ENCODE measurements at places on chromosomes 1 and 21.

DNA sequence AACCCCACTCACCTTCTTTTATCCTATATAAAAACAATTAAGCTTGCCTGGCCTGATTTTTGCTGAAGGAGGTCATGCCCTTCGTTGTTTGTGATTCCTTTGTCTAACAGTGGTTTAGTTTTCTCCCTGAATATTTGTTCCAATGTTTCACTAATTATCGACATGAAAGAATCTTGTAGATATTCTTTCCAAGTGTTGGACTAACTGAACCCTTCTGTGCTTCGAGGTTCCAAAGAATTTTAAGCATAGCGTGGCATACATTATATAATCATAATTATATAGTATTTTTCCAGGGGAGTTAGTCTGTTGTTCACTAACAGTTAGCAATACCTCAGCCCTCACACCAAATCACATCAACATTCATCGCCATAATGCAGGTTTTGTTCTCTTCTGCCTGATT lies 418.9 kb upstream of the ADGRL2 start:
- no peak for DNase-seq

GRCh38 chr1:184465489-184466146 lies 78.8 kb downstream of the C1orf21 start:
- DNase-seq = no peak

- DNase-seq = no peak
Measured at GRCh38 chr1:86470859-86471258, 2.1 kb downstream of the CLCA1 start.

DNA sequence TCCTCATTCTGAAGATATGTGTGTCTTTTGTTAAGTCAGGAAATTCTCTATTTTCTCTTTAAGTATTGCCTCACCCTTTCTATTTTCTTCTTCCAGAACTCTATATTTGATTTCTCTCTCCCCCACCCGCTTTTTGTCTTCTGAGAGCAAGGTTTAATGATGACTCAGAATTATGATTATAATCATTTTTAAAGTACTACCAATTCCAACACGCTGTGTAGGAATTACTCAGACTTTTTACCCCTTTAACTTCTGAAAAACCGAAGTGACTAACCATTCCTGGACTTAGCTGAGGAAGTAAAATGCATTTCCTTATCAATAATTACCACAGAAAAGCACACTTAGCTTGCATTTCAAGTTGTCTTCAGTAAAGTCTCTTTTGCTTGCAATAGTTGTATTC lies 20.8 kb upstream of the SCYL3 start:
- no peak for DNase-seq

- no peak for DNase-seq
Measured at GRCh38 chr1:27567971-27568299, 36.0 kb downstream of the AHDC1 start.

DNA sequence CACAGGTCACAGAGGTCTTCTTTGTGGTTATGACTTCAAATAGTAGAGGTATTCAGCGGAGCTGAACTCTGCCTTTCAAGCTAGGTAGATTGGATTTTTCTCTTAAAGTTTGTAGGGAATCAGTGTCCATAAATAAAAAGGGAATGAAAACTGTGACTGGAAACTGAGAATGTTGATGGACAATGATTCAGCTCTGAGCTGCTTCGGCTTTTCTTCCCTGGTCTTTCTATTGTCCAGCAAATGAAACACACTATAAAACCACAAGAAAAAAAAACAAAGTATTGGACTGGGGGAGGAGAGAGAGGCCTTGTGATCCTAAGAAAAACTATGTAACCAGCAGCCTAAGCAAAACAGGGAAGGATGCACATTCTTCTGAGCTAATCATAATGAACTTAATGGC lies 11.1 kb downstream of the TNNI3K start:
- no peak for DNase-seq

GRCh38 chr1:221708987-221709386 lies 32.9 kb downstream of the DUSP10 start:
- DNase-seq = peak; percentile 49

- DNase-seq = no peak
Measured at GRCh38 chr1:8800416-8800815, 17.0 kb downstream of the RERE start.

- no peak for DNase-seq
Measured at GRCh38 chr21:45494851-45495680, 47.2 kb downstream of the SLC19A1 start.

DNA sequence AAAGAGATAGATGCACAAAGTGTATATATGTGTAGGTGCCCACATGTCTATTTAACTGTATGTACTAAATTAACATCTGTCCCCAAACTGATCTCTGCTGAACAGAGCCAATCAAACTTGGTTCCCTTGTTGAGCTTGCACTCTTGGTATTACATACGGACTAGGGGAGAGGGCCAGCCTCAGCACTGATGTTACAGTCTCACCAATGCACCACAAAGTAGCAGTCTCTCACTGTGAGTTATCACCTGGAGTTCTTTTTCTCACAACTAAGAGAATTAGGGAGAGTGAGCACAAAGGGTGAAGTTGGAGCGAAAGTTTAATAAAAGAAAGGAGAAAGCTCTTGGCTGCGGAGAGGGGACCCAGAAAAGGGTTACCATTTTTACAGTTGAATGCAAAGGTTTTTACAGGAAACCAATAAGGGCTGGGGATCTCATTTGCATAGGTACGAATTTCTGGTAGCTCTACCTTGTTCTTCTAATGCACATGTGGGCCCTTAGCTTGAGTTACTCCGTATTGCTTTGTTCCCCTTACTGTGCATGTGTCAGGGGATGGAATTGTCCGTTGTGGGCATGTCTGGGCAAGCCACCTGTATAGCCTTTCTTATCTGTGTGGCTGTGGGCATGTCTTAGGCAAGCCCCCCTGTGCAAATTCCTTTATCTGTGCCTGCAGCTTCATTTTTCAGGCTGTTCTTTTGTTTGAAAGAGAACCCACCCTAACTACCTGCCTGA lies 13.3 kb upstream of the CHI3L2 start:
- no peak for DNase-seq

DNA sequence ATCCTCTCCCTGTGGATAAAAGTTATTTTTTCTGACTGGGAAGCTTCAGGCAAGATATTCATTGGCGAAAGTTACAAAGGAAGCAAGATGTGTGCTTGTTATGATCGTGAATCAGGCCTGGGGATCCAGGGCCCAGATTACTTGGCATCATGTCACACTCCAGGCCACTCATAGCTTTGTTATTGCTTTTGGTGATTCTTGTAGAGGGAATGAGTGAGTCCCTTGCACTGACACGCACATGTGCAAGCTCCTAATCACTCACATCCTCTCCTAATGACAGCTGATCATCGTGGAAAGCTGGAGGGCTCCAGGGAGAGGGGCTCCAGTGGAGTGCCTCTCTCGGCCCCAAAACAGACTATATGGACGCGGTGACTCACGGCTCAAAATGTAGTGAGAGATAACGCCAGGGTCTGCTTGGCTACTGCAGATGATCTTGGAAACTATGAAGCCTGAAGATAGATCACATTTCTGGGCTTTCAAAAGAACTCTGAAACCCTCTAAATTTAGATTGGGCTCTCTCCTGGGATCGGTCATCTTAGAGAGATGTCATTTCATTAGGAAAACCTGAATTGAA lies 481.1 kb upstream of the USP24 start:
- no peak for DNase-seq

GRCh38 chr1:20593756-20594155 lies 4.9 kb downstream of the CDA start:
- DNase-seq = no peak

DNA sequence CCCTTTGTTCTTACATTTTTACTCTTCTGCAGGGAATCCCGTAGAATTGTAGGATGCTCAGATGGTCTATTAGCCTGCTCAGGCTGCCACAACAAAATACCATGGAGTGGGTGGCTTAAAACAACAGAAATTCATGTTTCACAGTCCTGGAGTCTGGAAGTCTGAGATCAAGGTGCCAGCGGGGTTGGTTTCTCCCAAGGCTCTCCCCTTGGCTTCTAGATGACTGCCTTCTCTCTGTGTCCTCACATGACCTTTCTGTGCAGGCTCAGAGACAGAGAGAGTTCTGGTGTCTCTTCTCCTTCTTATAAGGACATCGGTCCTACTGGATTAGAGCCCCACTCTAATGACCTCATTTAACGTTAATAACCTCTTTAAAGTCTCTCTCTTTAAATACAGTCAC lies 41.7 kb downstream of the HUNK start:
- no peak for DNase-seq

GRCh38 chr1:206779638-206780037 lies 7.3 kb upstream of the IL10 start:
- DNase-seq = no peak

DNA sequence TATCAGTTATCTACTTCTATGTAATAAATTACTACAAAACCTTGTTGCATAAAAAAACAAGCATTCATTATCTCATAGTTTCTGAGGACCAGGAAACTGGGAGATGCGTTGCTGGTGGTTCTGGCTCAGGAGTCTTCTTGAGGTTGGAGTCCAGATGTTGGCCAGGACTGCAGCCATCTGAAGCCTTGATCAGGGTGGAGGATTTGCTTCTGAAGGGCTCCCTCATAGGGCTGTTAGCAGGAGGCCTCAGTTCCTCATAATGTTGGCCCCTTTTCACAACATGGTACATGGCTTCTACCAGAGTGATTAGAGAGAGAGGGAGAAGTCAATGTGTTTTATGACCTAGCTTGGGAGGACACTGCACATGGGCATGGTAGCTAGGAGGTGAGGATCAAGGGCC lies 137.4 kb downstream of the CNIH3 start:
- no peak for DNase-seq

- no peak for DNase-seq
Measured at GRCh38 chr1:163813251-163813650, 491.5 kb downstream of the NUF2 start.

GRCh38 chr1:32353886-32354570 lies 8.3 kb downstream of the FAM229A start:
- no peak for DNase-seq

GRCh38 chr1:244269169-244269568 lies 182.5 kb downstream of the ADSS2 start:
- DNase-seq = no peak

DNA sequence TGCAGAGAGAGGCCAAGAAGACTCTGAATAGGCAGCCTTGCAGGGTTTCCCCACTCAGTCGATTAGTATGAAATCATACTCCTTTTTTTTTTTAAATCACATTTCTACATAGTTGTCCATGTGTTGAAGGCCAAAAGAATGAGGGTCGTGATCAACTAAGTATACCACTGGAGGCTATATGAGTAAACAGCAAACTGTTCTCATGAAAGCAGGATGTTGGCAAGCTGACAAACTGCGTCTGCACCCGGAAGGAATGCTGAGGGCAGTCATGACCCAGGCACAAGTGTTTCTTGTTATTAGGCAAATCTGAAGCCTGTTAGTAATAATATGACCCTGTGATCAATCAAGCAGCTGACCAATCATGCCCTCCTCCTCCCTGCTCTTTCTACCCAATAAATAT lies 213.2 kb downstream of the USH2A start:
- no peak for DNase-seq

GRCh38 chr1:173212952-173213491 lies 5.9 kb upstream of the TNFSF4 start:
- no peak for DNase-seq

DNA sequence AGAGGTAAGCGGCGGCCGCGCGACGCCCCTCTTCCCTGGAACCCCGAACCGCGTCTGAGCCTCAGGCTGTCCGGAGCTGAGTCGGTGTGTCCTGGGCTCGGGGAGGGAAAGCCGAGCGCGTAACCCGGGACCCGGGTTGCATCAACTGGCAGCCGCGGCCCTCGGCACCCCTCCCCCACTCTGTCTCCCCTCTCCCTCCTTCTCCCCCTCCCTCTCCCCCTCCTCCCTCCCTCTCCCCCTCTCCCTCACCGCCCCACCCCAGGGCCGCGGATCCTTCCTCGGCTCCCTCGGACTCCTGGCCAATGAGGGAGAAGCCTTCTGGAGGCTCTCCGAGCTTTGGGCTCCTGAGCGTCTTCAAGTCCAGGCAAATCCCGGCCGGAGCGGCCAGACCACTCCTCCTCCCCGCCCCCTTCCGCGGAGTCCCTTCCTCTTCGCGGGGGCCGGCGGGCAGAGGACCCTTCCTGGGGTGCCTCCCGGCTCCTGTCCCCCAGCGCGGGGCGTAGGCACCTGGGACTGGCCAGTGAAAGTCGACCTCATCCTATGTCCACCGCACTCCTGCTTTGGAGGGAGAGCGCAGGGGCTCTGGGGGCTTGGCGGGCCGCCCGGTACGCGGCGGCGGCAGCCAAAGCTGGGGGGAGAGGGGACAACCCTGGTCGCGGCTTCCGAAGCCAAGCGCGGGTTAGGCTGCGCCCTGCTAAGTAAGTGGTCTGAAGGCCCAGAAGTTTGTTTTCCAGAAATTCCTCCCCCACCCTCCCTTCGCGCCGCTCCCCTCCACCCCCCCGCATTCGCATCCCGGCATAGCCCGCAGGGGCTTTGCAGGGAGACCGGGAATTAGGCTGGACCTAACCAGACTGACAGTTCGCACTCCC lies 850 bp downstream of the SESN2 start:
- DNase-seq = peak; percentile 82

DNA sequence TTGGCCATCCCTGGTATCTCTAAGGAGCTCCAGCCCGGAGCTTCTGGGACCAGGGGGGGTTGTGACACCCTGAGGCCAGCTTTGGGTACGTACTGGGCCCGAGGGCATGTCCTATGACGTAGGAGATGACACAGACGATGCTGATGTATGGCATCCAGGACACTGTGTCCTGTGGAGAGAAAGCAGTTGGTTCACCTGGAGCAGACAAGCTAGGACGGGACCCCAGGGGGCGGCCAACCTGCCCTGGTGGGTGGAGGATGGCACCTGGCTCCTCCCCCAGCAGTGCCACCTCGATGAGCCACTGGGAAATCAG lies 12.1 kb upstream of the SLC2A7 start:
- DNase-seq = no peak

DNA sequence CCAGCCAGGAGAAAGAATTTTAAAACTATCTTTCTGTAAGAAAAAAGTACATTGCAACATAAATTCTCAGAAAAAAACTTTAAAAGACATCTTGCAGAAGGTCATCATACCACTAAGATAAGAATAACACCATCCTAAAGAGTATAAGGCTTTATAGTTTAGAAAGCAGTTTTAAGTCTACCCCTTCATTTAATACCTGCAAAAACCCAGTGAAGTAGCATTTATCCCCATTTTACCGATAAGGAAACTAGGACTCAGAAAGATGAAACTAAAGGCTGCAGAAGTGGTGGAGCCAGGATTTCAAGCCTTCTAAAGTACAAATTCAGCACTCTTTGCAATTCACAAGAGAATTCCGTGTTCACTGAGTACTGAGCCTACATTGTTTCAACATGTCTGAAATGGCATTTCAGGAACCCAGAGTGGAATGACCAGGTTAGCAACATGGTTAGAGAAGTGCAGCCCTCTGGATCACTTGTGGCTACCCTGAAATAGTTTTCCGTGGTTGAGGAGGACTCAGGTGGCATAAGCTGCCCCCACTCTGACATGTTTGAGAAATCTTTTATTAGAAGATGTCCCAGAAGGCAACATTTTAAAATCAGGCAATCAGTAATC lies 6.7 kb downstream of the MYCL start:
- DNase-seq = no peak

GRCh38 chr1:54475357-54475881 lies 69.2 kb upstream of the SSBP3 start:
- DNase-seq = no peak

- DNase-seq = no peak
Measured at GRCh38 chr1:1074631-1075147, 583 bp upstream of the RNF223 start.

GRCh38 chr1:214990619-214991018 lies 91.9 kb upstream of the KCNK2 start:
- peak; percentile 70 for DNase-seq

- no peak for DNase-seq
Measured at GRCh38 chr1:232810856-232811255, 5.6 kb downstream of the MAP10 start.

All from ACHN (cell line).